ENCODE measurements at places on chromosomes 1 and 21.

GRCh38 chr1:92464588-92465255 is 22.0 kb downstream of the GFI1 start:
- DNase-seq = no peak

DNA sequence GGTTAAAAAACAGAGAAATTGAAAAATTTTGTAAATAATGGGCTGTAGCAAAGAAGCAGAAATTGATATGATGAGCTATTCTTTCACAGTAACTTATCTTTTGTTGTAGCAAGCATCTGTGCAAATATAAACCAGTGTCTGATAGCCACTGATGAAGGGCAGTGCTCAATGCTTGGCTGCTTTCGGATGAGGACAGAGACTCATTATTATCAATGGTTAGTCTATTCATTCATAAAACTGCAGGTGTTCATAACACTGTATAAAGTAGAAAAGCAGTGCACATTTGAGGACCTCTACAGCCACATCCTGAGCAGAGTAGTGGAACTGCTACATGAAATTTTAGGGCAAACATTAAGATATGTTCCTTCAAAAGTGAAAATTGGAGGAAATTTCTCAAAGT is 107.2 kb downstream of the FAF1 start:
- DNase-seq = no peak

GRCh38 chr1:173193639-173194038 is 13.5 kb downstream of the TNFSF4 start:
- DNase-seq = peak; percentile 87

DNA sequence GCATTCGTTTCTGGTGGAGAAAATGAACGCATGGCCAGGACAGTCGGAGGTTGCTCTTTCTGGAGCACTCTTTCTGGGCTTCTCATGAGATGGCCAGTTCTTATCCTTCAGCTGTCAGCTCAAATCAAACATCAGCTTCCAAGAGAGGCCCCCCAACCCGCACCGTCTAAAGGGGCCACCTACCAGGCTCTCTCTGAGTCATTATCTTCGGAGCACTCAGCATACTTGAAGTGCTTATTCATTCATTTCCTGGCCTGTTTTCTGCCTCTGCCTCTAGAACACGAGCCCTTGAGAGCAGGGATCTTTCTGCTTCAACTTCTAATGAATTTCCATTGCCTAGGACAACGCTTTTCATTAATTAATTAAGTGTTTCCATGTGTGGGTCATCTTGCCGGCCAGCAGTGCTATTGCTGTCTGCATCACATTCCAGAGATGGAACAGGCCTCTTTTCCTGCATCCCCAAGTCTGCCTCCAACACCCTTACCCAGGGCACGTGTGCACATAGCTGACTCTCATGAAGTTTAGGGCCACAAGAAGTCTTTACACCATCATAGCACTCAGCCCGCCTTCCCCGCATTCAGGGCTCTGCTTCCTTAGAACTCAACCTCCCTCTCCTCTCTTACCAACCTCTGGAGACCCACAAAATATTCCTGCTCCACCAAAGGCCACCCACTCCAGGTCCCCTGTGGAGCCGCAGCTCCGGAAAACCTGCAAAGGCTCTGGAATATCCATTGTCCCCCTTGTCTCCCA is 52.1 kb upstream of the LAPTM5 start:
- no peak for DNase-seq

GRCh38 chr1:231933711-231934626 is 307.4 kb downstream of the DISC1 start:
- no peak for DNase-seq

DNA sequence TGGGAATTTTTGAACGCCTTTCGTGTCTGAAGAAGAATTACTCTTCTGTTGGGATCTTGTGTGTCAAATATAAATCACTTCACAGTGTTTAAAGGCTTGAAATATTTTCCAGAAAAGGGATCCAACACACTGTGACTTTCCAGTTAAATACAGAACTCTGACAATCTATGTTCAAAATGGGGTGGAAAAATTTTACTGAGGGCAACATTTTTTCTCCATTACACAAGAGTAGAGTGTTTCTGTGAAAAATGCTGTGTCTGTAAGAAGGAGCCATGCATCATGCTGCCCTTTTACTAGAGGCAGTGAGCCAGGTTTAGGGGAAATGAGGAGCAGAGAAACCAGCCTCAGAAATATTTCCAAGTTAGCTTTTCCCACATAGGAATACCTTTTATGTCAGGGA is 86.5 kb downstream of the VPS13D start:
- DNase-seq = no peak

DNA sequence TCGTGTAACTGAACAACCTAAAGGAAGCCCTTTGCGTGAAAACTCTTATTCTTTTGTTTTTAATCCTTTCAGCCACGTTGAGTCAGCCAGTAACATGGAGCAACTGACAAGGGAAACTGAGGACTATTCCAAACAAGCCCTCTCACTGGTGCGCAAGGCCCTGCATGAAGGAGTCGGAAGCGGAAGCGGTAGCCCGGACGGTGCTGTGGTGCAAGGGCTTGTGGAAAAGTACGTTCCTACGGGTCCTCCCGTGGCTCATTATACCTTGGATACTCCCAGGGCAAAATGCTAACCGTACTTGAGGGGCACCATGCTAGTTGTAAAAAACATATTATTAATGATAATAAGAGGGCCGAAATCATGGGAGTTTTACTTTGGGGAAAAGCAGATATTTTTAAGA is 49.4 kb downstream of the LAMC2 start:
- no peak for DNase-seq
